ENCODE measurements at places on chromosomes 3 and 15. TPM values are rescaled to one million over a fixed set of nuclear protein-coding genes. Genes with fewer than 3 reads are reported as not detected.

GRCh38 chr3:56702490-56703315 is 19.6 kb upstream of the TASOR start:
- no peak overlapping the region for H3K27ac ChIP-seq
- no peak overlapping the region for H3K4me3 ChIP-seq
- no peaks in the 10 kb centered on the region for H3K4me1 ChIP-seq
- H3K36me3 ChIP-seq, result no peaks in the 10 kb centered on the region

- no peaks in the 10 kb centered on the region for H3K27me3 ChIP-seq
- no peaks in the 10 kb centered on the region for H3K36me3 ChIP-seq
- peak overlapping the region; percentile 85 for H3K27ac ChIP-seq
These were observed 25.1 kb downstream of the ADCY5 start for GRCh38 chr3:123423806-123424205.

The ANKRD34C gene
- polyA plus RNA-seq, result 0.15 TPM

The ERC2 gene
- polyA plus RNA-seq, result 0.22 TPM

The PLD1 gene
- polyA plus RNA-seq, result 13.3 TPM
